ENCODE measurements at places on chromosomes 6 and 20. TPM values are rescaled to one million over a fixed set of nuclear protein-coding genes. Genes with fewer than 3 reads are reported as not detected.

The C6orf132 gene
- total RNA-seq: 2.8 TPM

The SCRT2 gene
- total RNA-seq: 0.04 TPM

The DPPA5 gene
- total RNA-seq: not detected

The CDSN gene
- total RNA-seq: 0.06 TPM

The BPI gene
- not detected for total RNA-seq

The MATN4 gene
- total RNA-seq: 0.07 TPM

The VIP gene
- not detected for total RNA-seq

The SIRPD gene
- total RNA-seq: not detected

The SERINC3 gene
- total RNA-seq: 89.1 TPM

The HTR1B gene
- 0.32 TPM for total RNA-seq

The RBM24 gene
- total RNA-seq: 9.3 TPM

The TSBP1 gene
- not detected for total RNA-seq

The NANP gene
- total RNA-seq: 8.1 TPM

The LRRC1 gene
- total RNA-seq: 7.1 TPM

The TUBB2B gene
- 16.9 TPM for total RNA-seq

The PKIB gene
- total RNA-seq: 0.74 TPM

The OOEP gene
- total RNA-seq: not detected

The PI16 gene
- not detected for total RNA-seq

The MICA gene
- total RNA-seq: 28.3 TPM

The MTRF1L gene
- total RNA-seq: 15.2 TPM

The EYS gene
- 0.06 TPM for total RNA-seq

The FNDC11 gene
- 0.14 TPM for total RNA-seq

The PRR18 gene
- 0.29 TPM for total RNA-seq

The RALGAPA2 gene
- 2.0 TPM for total RNA-seq

The CST2 gene
- total RNA-seq: 1.6 TPM

The DEF6 gene
- 0.05 TPM for total RNA-seq

The MYO6 gene
- total RNA-seq: 6.1 TPM

The PHACTR3 gene
- total RNA-seq: 0.73 TPM

The CRISP3 gene
- total RNA-seq: not detected

The BMP5 gene
- 0.01 TPM for total RNA-seq

The HLA-DQA1 gene
- not detected for total RNA-seq

The HLA-DRB1 gene
- not detected for total RNA-seq

The PRSS35 gene
- total RNA-seq: 0.09 TPM

The GRM1 gene
- not detected for total RNA-seq

The PHACTR2 gene
- 3.4 TPM for total RNA-seq

The LMBRD1 gene
- total RNA-seq: 10.3 TPM
